ENCODE measurements at places on chromosomes 1 and 21. TPM values are rescaled to one million over a fixed set of nuclear protein-coding genes. Genes with fewer than 3 reads are reported as not detected.

The ADGRL4 gene
- 54.9 TPM for total RNA-seq

DNA sequence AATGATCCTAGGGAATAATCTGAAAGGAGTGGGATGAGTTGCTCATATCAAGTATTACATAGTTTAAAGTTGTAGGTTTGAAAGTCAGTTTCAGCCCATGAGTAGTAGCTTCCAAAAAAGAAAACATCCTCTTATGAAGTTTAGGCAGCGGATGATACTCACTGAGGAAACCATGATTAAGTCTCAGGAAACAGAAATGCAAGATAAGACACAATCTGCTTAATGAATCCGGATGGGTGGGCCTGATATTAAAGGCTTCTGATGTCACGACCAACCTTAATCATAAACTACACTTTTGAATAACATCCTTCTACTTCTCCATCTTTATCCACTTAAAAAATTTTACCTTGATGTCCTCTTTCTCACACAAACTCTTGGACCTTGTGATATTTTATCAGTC, 61.8 kb downstream of the S1PR1 start:
- no peak for DNase-seq

GRCh38 chr1:67729872-67730271, 44.9 kb downstream of the GADD45A start:
- DNase-seq: no peak

The MATN1 gene
- total RNA-seq: not detected
